ENCODE measurements at places on chromosomes 7 and 10.

- ATAC-seq, result no peak
Measured at GRCh38 chr7:76091506-76091905, 43.6 kb downstream of the MDH2 start.

GRCh38 chr7:133419041-133419440, 166.2 kb downstream of the EXOC4 start:
- ATAC-seq, result no peak

- no peak for ATAC-seq
Measured at GRCh38 chr10:26475386-26475785, 37.2 kb downstream of the APBB1IP start.

GRCh38 chr7:11302121-11302520, 328.4 kb downstream of the PHF14 start:
- no peak for ATAC-seq

GRCh38 chr7:1861799-1862458, 191.9 kb downstream of the ELFN1 start:
- ATAC-seq, result peak; percentile 17

- no peak for ATAC-seq
Measured at GRCh38 chr7:129650056-129650758, 38.7 kb downstream of the NRF1 start.

DNA sequence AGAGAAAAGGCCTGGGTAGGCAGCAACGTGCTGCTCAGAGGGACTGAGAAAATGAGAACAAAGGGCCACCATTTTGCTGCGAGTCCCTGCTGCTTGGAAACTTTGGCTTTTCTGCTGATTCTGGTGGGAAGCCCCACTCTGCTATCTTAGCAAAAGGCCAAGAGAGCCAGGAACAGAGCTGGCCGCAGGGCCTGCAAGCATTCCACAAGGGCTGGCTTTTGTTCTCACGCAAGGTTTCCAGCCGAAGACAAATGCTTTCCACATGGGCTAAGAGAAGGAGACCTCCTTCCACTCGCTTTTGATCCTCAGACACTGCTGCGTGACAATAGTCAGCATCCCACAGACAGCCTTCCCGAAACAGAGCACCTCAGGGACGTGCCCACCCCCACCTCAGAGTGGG, 163.1 kb downstream of the ARHGAP12 start:
- ATAC-seq, result no peak

DNA sequence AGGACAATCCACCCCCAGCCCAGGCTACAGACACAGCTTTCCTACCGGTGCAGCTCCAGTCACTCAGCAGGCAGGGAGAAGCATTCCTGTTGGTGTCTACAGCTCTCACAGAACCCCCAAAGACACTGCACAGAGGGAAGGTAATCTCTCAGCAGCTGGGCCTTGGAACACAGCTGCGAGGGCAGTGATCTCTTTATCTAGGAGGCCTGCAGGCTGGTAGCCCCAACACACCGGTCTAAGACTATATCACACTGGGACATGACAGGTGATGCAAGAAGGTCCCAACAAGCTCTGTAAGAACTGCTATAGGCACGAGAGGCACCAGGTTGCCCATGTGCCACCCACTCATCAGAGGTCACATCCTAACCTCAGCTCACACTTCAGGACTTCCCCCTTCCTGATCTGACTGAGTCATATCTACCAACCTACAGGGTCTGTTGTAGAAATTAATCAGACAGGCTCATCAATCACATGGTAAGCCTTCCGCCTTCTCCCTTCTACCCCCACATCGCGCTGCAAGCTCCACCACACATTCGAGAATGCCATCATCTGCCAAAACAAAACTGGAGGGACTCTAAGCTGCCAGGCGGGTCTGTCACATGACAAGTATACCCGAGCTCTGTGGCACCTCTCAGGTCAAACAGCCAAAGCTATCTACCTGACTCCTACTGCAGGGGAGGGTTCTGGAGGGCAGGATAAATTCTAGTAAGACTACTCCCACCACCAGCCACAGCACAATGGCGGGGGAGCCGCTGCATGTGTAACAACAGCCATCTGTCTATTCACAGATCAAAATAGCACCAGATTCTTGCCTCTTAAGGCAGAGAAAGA, 26.1 kb downstream of the FAM53B start:
- peak; percentile 91 for ATAC-seq

GRCh38 chr10:78787125-78787524, 281.6 kb upstream of the ZMIZ1 start:
- no peak for ATAC-seq

- no peak for ATAC-seq
Measured at GRCh38 chr10:50314169-50315071, 63.1 kb upstream of the ASAH2 start.

- no peak for ATAC-seq
Measured at GRCh38 chr10:122302315-122302714, 31.2 kb downstream of the BTBD16 start.

DNA sequence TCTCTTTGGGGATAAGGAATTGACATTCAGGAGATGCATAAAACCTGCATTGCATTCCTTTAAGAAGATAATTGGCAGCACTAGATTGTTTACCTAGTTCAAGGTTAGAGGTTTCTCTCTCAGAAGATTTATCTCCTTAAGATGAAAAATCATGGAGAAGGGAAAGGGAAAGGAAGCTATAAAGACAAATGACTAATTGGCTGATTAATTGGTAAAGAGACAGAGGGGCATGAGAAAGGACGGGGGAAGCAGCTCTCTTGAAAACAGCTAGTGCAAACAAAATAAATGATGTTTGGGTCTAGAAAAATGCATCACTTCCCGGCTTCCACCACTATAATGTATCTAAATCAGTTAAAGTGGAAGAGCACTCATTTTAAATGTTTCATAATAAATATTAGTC, 941.2 kb downstream of the XPNPEP1 start:
- no peak for ATAC-seq

DNA sequence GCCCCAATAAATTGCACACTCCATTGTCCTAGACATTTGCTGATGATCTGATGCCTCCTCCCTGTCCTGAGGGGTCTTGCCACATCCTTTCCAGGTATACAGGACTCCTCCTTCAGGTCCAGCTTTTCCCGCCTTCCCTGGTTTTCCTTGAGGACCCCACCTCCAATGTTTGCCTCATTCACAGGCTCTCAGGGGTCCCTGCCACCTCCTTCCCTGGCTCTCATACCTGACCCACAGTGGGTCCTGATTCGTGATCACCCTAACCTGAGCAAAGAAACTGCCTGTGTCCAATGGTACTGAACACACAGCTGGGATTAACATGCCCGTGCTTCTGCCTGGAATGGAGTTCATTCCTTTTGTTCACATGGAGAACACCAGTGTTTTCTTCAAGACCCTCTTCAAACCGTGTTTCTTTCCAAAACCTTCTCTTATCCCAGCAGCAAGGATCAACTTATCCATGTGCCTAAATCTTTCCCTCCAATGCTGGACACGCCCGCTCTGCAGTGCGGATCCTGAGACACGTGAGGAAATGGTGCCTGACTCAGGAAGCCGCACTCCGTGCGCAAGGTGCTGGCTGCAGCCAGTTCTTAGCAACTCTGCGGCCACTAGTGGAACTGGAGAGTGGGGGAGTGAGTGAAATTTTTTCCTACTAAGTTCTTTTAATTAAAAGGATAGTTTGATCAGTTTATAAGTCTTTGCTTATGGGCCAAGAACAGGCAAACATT, 354.6 kb upstream of the SHH start:
- ATAC-seq, result no peak

- no peak for ATAC-seq
Measured at GRCh38 chr7:111516612-111517011, 45.7 kb downstream of the IMMP2L start.

- ATAC-seq, result no peak
Measured at GRCh38 chr10:26454891-26455290, 16.8 kb downstream of the APBB1IP start.

DNA sequence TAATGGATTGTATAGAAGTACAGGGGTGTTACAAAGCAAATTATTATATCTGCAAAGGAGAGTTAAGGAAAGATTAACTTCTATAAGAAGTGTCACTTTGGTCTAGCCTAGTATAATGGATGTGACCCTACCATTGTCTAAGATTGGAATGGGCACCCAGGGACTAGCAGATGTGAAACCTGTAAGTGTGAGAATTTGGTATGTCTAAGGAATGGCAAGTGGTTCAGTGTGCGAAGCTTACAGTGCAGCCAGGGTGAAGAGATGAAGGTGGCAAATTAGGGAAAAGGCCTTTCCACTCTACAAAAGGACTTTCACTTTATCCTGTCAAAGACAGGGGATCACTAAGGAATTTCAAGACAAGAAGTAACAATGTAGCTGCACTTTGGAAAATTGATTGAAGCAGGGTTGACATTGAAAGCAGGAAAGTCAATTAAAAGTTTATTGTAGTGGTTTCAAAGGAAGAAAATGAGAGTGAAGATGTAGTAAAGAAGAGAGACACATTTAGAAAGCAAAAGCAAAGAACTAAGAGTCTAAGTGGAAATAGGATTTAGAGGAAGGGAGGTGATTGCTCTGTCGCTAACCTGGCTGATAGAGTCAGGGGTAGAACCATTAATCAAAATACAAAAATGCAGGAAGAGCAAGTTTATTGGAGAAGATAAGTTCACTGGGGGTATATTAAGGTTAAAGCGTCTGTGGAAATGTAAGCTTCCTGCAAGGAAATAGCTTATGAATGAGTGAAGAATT, 47.4 kb downstream of the KCND2 start:
- no peak for ATAC-seq

DNA sequence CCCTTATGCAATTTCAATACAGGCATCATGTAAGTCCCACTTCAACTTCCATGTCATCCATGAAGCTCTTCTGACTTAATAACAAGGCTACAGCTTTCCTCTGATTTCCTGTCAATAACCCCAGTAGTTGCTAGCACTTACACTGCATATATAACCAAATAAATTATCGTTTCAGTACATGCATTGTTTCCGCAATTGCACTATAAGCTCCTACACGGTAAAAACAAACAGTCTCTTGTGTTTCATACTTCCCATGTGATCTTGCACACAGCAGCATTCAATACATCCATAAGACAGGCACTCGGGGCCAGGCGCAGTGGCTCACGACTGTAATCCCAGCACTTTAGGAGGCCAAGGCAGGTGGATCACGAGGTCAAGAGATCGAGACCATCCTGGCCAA, 41.4 kb downstream of the FBXW4 start:
- no peak for ATAC-seq

DNA sequence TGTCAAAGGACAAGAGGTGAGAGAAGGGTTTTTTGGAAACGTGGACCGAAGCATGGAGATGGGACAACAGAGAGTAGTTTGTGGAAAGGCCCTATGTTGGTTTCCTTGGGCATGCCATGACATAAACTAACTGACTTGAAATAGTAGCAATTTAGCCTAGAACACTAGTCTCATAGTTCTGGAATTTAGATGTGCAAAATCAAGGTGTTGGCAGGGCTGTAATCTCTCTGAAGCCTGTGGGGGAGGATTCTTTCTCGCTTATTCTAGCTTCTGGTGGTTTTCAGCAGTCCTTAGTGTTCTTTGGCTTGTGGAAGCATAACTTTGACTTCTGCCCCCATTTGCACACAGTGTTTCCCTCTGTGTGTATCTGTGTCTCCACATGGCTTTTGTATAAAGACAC, 283.4 kb downstream of the GFRA1 start:
- ATAC-seq, result no peak

GRCh38 chr7:16935341-16935735, 53.6 kb upstream of the AGR3 start:
- no peak for ATAC-seq

- peak; percentile 3 for ATAC-seq
Measured at GRCh38 chr10:18659819-18660535, 746 bp downstream of the ARL5B start.

- ATAC-seq, result no peak
Measured at GRCh38 chr7:33251301-33251700, 121.9 kb downstream of the BBS9 start.

DNA sequence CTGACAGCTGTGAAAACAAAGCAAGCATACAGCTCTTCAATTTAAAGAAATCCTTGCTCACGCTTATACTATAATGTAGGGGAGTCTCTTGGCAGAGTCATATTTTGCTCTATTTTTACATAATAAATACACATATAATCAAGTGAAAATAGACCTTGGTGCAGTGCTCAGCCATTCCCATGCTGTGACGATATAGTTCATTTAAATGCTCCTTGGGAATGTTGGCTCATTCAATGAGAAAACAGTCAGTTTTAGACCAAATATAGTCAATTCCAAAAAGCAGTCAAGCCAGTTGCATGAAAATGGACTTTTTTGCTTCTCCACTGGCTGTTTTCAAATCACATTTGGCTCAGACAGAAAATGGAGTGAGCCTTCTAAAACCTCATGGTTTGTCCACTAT, 587.4 kb downstream of the SUGCT start:
- no peak for ATAC-seq

DNA sequence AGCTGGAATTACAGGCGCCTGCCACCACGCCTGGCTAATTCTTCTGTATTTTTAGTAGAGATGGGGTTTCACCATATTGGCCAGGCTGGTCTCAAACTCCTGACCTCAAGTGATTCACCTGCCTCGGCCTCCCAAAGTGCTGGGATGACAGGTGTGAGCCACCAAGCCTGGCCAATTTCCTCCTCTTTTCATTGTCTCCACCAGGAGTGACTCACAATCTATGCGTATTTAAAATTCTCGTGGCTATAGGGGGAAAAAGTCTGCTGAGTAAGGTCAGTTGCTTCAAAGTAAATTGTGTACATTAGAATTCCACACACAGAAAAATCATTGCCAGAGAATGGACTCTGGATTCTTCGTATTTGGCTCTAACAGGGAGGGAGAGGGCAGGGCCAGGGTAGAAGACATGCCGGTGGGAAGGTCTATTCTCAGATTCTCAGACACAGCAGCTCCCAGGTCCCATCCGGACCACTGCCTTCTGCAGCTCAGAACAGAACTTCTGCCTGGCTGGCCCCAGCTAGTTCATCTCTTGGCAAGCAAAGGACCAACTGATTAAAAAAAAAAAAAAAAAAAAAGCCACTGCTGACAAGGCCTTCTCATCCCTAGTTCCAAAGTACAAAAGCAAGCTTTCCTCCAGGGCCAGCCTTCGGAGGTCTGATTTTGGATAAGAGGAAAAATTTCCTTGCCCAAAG, 22.2 kb downstream of the PSPH start:
- ATAC-seq, result no peak

DNA sequence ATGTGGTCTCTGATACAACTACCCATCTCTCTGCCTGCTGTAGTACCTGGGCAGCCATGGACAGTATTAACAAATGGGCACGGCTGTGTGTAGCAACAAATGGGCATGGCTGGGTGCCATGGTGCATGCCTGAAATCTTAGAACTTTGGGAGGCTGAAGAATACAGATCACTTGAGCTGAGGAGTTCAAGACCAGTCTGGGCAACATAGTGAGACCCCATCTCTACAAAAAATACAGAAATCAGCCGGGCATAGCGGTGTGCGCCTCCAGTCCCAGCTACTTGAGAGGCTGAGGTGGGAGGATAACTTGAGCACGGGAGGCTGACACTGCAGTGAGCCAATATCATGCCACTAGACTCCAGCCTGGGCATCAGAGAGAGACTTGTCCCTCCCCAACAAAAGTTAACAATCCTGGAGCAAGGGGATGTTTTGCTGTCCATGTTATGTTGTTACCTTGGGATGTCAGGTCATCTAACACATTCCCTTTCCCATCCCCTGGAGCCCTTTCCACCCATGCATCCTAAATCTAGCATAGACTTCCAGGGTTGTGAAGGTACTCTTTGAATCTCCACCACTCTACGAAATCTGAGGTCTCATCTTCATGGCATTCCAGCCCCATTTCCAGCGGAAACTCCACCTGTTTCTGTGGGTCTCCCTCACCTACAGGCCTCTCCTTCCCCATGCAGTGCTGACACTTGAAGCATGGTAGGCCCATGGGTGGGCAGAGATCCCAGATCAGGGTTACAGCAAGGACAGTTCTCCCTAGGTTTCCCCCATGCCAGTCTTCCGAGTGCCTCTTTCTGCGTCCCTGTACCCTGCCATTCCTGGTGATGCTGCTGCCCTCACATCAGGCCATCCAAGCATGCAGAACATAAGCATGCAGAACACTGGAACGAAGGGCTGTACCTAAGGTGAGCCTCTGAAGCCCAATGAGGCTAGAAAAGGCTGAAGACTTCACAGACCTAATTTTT, 13.1 kb downstream of the FXYD4 start:
- no peak for ATAC-seq
